ENCODE measurements at places on chromosomes 4 and X.

DNA sequence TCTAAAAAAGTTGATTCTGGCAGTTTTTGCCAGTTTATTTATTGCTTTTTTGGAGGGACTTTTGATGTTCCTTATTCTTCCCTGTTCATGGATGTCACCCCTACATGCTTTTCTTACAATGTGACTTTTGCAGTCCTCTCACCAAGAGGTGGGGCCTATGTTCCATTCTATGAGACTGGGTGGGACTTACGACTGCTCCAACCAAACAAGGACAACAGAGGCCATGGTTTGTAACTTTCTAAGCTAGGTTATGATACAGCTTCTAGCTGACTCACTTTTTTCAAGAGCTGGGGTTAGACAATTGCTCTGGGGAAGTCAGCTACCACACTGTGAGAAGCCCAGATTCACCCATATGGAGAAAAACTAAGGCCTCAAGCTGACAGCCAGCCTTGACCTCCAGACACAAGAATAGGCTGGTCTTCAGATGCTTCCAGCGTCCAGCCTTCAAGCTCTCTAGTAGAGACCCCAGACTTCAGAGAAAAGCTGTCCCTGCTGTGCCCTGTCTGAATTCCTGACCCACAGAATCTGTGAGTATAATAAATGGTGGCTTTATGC is 39.5 kb downstream of the ENOPH1 start:
- no peak for DNase-seq

- no peak for DNase-seq
Observed at GRCh38 chr4:124839786-124840390, 127.4 kb upstream of the ANKRD50 start.

GRCh38 chr4:8726344-8726851 is 133.8 kb downstream of the CPZ start:
- DNase-seq: no peak

DNA sequence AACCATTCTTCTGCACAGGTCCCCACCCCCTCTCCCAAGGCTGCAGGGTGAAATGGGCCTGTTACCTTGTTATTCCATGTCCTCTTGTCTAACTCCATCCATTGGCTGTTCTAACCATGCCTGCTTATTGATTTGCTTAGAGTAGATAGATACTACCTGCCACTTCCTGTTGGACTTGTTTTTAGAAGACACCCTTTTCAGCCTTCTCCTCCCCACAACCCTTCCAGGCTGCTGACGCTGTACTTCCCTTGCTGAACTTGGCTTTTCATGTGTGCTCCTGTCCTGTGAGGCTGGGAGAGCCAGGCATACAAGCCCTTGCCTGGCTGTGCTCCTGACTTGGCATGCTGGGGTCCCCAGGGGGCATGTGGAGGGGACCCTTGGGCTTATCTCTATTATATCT is 81.9 kb downstream of the AASDH start:
- DNase-seq: no peak

GRCh38 chr4:75715105-75715799 is 9.1 kb upstream of the USO1 start:
- no peak for DNase-seq

DNA sequence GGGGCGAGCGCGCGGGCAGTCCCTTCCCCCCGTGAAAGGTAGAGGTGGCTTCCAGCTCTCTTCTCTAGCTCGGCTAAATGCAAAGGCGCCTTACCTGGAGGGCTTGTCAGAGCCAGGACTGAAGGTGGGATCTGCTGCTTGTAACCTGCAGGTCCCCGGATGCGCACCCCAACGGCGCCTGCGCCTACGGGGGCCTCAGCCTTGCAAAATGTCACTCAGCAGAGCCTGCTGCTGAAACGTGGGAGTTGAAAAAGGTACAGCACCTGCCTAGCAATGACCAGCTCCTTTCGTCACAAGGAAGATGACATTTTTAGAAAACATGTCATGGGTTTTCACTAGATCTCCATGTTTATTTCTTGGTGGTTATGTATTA is 583 bp downstream of the ABHD18 start:
- peak; percentile 84 for DNase-seq

DNA sequence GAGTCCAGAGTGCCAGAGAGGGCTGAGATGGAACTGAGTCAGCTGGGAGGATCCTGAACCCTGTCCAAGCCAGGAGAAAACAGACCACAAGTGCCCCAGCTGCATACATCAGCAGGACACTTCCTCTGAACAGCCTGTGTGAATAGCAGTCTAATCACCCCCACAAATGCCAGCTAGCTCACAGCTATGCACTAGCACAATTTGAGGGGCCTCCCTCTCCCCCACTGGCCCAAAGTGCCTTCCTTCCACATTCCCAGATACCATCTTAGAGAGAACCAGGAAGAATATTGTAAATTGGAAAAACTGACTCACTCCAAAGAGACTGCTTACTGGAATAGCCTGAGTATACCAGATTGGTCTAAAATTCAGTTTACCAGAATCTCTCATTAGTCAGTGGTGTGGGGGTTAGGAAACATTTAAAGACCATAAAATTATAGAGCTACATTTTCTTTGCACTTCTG is 292.6 kb upstream of the KLF3 start:
- no peak for DNase-seq

DNA sequence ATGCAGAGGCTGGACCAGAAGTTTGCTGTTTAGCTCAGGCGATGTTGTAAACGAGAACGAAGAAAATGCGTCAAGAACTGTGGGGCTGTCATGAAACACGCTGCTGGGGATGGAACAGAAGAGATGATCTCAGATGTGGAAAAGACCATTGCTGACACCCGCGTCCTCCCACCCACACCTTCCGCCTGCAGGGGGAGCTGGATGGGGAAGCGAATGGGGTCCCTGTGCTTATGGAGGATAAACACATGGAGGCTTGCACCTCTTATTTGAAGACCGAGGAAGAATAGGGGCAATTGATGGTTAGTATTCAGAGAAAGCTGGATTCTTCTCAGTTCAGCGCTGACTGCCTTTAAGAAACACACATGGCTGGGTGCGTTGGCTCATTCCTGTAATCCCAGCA is 63.9 kb downstream of the GPR143 start:
- no peak for DNase-seq

DNA sequence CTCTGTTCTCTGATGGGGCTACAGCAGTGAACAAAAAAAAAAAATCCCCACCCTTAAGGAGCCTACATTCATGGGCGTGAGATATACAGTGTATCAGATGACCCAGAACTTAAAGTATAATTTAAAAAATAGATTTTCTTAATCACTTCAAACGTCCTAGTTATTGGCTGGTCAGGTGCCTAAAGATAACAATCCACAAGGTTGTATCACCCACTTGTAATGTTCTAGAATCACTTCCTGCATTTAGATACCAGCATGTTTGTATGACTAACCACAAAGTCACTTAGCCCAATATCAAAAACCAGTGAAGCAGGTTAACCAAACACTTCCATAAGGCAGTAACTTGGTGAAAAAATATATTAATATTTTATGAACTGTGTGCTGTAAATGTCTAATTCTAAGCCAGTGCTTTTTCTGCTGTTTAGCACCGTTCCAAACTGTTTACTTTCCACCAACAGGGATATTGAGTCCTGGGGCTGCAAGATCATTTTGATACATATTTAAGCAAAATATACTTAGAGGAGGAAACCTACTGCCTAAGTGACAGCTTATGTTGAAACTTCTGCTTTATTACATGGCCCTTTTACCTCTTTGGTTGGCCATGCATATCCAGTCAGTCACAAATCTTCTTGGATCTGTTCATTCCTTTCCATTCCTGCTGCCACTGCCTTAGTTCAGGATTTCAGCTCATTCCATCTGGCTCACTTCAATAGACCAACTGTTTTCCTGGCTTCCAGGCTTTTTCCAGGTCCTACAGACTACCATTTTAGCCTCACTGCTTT is 43.3 kb downstream of the CD40LG start:
- DNase-seq: no peak

GRCh38 chr4:141595531-141595930 is 40.9 kb upstream of the IL15 start:
- no peak for DNase-seq

DNA sequence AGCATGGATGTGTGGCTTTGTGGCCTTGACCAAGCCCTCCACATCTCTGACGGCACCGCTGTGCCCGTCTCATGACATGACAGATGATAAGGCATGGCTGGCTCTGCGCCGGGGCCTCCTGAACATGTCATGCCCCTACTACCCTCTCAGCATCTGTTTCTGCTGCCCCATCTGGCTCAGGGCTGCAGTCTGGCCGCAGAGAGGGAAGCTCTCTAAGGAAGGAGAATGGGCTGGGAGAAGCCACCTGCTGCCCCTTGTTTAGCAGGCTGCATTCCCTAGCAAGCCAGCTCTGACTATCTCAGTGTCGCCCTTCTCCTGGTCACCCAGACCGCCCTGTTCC is 7.2 kb downstream of the ZNF185 start:
- no peak for DNase-seq

DNA sequence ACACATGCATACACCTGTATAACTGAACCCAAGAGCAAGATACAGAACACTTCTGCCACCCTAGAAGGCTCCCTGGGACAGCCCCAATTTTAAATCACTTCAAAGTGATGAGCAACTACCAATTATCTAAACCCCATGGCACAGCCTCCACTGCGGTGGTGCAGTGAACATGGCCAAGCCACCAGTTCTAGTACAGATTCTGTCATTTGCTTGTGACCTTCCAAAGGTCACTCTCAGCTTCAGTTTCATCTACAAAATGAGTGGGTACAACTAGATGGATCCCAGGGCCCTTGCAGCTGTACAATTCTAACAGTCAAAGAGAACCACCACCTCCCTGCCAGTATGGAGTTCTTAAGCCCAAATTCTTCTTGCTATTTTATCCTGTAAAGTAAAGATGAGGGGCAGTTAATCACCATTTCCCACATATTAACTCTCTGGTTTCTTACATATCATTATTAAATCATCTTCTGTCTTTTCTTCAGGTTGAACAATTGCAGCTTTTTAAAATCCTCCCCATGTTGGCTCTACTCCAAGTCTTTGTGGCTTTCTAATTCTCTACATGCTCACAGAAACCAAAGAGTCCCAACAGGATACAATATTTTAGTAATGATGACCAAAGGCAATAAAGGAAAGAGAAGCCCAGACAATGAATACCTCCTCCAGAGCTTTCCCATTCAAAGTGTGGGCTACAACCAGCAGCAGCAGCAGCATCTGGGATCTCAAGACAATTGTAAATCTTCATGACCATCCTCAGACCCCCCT is 39.0 kb upstream of the GPM6B start:
- DNase-seq: peak; percentile 28

DNA sequence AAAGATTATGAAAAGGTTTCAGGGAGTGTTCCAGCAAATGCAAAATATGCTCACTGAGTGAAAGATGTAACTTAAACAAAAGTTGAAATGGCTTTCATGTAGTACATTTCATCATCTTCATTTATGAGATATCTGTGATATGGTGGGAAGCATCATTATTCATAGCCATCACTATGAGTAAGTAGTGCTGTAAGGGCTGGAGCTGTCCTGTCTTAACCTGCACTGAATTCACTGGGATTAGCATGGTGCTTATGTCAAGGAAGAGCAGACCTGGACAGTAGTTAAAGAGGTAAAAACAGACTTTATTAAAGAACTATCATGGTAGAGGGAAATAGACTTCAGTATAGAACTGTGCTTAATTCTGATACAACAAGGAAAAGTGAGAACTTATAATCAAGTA is 1347.3 kb downstream of the RPA4 start:
- no peak for DNase-seq

- DNase-seq: no peak
Observed at GRCh38 chrX:20421697-20422096, 155.0 kb upstream of the RPS6KA3 start.

DNA sequence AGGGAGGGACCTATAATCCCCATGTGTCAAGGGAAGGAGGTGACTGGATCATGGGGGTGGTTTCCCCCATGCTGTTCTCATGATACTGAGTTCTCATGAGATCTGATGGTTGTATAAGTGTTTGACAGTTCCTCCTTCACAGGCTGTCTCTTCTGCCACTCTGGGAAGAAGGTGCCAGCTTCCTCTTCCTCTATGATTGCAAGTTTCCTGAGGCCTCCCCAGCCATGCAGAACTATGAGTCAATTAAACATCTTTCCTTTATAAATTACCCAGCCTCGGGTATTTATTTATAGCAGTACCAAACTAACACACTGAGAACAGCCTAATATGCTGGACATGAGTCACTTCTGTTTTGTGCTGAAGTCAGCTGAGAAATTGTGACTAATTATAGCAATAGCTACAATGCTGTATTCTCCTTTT is 656.9 kb upstream of the CPEB2 start:
- DNase-seq: no peak

- DNase-seq: no peak
Observed at GRCh38 chr4:140309124-140309870, 64.1 kb upstream of the SCOC start.

GRCh38 chrX:39012621-39013111 is 211.4 kb downstream of the MID1IP1 start:
- no peak for DNase-seq

- no peak for DNase-seq
Observed at GRCh38 chr4:101600287-101600686, 190.2 kb upstream of the BANK1 start.

DNA sequence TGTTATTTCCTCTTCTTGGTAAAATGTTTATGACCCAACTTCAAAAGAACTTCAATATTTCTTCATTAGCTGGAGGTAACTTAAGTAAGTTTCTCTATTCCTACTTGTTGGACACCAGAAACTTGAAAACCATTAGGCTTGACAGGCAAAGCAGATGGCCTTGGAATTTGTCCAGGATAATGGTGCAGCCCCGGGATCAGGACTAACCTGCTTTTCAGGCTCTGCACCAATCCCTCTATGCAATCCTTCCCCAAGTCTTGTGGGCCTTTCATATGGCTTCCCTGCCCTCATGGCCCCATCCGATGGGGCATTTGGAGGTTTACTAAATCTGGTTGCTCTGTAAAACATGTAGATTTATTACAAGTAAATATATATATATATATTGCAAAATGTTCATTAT is 68.5 kb downstream of the SPINK2 start:
- DNase-seq: no peak

GRCh38 chr4:181261279-181261678 is 981.9 kb upstream of the TENM3 start:
- no peak for DNase-seq

GRCh38 chr4:41880840-41881831 is 54.1 kb upstream of the TMEM33 start:
- no peak for DNase-seq

- DNase-seq: peak; percentile 62
Observed at GRCh38 chr4:124713185-124713592, 657 bp upstream of the ANKRD50 start.

DNA sequence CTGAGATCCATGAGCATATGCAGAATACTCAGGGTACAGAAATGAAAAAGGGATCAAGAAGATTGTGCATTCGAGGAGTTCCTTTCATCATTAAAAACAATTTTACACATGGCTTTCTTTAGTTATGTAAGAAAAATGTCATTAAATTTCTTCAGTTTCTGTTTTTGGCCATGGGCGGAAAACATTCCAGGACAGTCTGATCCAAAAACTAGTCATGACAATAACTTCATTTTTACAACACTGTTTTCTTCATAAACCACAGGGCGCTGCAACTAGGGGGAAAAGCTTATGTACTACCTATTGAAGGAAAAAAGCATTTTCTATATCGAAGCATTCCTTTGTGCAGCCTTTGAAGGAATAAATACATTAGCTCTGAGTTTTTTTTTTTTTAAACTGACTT is 28.2 kb downstream of the IL13RA1 start:
- DNase-seq: no peak
